IMR-90 (cell line): ENCODE measurements at places on chromosomes 16 and 17.

DNA sequence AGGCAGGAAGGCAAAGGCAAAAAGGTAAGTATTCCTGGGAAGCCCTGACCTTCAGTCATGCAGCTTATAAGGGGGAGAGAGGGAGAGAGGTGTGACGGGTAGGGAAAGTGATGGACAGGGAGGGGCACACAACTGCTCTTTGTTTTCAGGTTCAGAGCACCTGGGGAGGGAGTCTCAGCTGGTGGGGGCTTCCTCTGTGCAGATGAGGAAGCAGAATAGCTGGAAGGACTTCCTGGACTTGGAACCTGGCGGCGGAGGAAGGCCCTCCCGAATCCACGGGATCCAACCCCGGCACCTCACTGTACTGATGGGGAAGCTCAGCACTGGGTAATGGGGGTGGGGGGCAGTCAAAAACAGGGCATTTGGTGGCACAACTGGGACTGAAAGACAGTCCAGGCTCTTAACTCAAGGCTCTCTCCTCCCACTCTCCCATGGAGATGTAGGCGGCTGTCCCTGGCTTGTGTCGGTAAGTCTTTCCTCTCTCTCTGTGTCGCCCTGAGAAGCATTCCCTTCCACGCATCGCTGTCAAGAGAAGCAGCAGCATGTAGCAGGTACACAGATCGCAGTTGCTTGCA is 11.9 kb upstream of the PITPNM3 start:
- no peak for DNase-seq

DNA sequence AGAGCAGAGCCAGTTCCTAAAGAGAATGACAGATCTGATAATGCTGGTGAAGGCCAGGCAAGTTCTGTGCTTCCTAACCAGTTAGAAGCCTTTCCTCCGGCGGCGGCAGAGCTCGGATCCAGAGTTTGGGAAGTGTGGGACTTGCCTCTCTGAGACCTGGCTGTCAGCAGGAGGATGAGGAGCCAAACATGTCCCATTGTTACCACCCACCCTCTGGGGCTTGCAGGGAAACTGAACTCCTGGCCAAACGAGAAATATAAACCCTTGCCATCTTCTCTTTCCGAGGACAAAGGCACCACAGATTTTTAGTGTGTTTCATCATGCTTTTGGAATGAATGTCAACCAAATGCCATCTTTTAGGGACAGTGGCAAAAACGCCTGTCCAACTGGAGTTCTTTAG is 80.2 kb upstream of the SMURF2 start:
- DNase-seq, result no peak

DNA sequence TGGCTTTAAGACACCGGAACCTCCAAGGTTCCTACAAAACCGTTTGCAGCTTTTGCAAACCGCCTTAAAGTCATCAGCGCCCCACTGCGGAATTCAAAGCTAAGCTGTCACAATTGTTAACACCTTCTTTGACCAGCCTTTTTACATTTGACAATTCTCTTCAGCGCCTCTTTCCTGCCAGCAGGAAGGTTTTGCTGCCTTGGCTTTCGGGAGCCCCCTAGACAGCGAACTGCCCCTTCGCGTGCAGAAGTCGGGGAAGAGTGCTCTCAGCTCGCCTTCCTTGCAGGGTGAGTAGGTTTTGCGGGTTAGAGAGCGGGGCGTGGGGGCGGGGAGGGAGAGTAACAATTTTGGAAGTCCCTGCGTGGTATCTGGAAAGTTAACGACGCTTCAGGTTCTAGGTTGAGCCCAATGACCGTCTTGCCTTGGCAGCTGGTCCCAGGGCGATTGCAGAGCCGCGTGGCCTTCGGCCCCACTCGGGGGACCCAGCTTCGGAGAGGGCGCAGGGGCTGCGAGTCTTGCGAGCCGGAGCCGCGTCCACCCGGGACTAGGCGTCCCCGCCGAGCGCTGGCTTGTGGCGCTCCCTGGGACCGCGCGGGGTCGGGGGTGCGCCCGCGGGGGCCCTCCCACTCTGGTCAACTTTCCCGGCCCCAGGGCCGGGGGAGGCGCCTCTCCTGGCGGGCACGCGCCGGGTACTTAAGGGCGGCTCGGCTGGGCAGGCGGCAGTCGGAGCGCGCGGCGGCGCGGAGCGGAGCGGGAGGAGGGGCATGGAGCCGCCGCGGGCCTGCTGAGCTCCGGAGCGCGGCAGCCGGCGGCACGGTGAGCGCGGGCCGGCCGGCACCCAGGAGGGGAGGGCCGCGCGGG is at the start of gene HAS3:
TSS of gene HAS3 (plus strand) at position 153 of the 861 bp plus-strand sequence. CDS start 3,743 bp downstream, outside the sequence.
- DNase-seq, result peak; percentile 48

- peak; percentile 39 for DNase-seq
Measured at GRCh38 chr17:38339891-38340290, 3.9 kb downstream of the GPR179 start.

DNA sequence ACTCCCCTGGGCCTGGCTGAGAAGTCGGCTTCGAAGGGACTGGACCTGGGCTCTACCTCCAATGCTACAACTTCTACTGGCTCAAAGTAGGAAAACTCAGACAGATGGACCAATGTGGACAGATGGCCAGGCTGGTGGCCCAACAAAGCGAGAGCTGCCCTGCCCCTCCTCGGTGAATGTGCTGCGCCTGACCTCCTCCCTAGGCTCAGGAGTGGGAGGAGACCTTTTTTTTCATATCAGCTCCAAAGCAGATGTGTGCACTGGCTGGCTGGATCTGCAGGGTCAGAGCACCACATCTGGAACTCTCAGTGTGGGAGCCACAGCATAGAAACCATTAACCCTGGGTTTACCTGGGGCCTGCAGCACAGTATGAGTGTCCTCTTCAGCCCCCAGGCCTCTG is 20.8 kb downstream of the ATP6V0D1 start:
- DNase-seq, result no peak

GRCh38 chr17:38420518-38420917 is 7.7 kb upstream of the ARHGAP23 start:
- no peak for DNase-seq

DNA sequence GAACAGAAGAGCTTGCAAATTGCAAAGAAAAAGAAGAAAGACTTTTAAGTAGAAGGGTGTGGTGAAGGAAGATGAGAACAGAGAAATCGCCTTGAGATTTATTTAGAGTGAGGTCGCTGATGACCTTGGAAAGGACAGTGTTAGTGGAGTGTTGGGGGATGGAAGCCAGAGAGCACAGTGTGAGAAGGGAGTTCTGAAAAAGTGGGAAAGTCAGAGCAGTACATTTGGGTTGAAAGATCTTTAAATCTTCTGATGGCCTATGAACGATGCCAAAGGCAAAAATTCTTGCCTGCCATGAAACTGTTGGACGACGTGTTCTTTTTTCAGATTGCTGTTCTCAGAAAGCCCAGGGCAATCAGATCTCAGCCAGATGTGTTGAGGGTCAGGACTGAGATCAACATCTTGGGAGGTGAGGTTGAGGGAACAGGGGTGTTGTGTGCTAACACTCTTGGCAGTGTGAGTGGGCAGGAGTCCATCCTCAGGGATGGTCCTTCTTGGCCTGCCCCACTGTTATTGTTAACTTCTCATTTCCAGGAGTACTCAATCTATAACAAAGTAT is 330.1 kb downstream of the MAP2K6 start:
- no peak for DNase-seq

GRCh38 chr17:40345161-40345993 is 19.2 kb downstream of the GJD3 start:
- DNase-seq, result peak; percentile 51

GRCh38 chr16:72166954-72167561 is 4.9 kb downstream of the PMFBP1 start:
- no peak for DNase-seq

- peak; percentile 64 for DNase-seq
Measured at GRCh38 chr17:28394337-28395116, 11.5 kb downstream of the SLC46A1 start.

DNA sequence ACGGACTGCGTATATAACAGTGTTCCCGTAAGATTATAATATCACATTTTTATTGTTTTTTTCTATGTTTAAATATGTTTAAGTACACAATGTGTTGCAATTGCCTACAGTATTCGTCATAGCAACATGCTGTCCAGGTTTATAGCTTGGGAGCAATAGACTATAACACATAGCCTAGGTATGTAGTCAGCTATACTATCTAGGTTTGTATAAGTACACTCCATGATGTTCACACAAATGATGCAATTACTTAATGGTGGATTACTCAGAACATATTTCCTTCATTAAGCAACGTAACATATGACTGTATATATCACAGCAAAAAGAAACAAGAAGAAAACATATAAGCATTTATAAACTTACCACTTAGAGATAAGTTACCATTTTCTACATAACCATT is 160.0 kb downstream of the CBLN1 start:
- DNase-seq, result no peak

GRCh38 chr17:17090642-17091103 is 48.4 kb downstream of the MPRIP start:
- DNase-seq, result no peak
